Activated naive CD4-positive, alpha-beta T cell (primary cell): ENCODE measurements at places on chromosomes 16 and 17.

- no peak for DNase-seq
Observed at GRCh38 chr17:47204722-47205418, 4.3 kb upstream of the MYL4 start.

DNA sequence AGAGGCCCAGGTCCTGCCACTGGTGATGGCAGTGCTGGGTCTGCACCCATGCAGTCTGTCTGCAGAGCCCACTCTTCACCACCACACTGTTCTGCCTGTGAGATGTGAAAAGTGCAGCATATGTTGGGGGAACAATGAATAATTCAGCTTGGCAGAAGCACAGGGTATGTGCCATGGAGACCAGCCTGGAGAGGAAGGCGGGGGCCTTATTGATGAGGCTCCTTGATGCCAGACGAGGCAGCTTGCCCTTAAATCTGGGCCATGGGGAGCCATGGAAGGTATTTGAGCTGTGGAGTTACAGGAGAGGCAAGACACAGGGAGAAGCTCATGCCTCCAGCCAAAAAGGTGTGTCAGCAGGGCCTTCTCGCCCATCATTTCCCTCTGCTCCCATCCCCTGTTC lies 124.7 kb downstream of the C16orf78 start:
- DNase-seq: no peak

- DNase-seq: no peak
Observed at GRCh38 chr17:48162946-48163506, 55.5 kb downstream of the SNX11 start.

GRCh38 chr17:37710344-37710886 lies 34.4 kb downstream of the HNF1B start:
- DNase-seq: no peak
